ENCODE measurements at places on chromosomes 4 and X.

DNA sequence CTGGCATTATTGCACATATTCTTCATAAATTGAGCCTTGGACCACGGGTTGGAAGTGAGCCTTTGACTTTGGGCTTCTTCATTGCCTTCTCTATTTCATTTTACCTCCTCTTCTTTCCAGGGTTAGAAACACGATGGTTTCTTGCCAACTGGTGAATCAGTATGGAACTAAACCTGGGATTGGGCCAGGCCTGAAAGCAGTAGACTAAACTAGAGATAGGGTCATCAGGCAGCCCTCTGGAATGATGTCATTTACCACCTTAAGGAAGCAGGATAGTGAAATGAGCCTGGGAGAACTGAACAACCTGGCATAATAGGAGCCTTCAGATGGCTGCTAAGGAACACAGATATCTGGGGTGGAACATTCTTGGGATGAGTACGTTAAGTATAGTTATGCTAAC, 67.5 kb upstream of the ATP8A1 start:
- DNase-seq: no peak

GRCh38 chrX:108412783-108413182, 25.4 kb downstream of the COL4A6 start:
- no peak for DNase-seq

DNA sequence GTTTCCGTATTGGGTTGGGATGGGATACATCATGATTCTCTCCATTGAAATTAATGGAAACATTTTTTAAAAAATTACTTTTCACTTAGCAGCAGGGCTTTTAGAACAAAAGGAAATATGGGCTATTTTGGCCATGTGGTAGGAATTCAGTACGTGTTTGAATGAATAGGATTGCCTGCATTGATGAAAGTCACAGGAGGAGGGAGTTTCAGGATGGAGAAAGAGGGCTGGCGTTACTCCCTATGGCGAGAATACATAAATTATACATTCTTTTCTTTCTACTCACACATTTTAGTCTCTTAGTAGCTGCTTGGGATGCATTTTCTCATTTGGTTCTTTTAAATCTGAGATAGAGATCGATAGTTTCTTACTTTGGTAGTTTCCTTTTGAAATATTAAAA, 100.3 kb upstream of the PDHA1 start:
- DNase-seq: no peak

- no peak for DNase-seq
Observed at GRCh38 chrX:49037883-49038475, 5.2 kb downstream of the TFE3 start.

GRCh38 chr4:115418635-115419396, 305.4 kb upstream of the NDST4 start:
- no peak for DNase-seq

GRCh38 chr4:169147191-169147590, 123.6 kb downstream of the SH3RF1 start:
- DNase-seq: no peak

DNA sequence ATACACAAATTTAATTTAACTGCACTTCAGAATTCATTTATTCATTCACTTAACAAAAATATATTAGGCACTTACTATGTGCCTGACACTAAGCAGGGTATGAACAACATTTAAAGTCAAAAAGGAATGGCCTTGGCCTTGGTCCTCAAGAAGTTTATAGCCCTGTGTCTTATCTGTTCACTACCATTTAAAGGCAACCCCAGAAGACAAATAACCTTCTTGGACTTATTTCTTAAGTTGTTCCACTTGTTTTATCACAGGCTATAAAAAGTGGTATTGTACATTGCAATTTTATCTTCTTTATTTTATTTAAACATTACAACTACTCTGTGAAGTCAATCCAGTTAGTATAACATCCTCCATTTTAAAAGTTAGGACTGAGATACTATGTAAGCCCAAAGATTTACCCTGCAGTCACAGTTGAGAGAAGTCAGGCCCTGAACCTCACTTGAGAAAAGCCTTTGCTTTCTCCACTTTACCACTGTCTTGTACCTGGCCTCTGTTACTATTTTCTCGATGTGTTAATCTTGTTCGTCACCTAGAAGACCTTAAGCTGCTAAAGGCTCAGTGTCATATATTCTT, 305.6 kb upstream of the DIPK2B start:
- no peak for DNase-seq

- no peak for DNase-seq
Observed at GRCh38 chr4:81631958-81632441, 160.3 kb upstream of the RASGEF1B start.

DNA sequence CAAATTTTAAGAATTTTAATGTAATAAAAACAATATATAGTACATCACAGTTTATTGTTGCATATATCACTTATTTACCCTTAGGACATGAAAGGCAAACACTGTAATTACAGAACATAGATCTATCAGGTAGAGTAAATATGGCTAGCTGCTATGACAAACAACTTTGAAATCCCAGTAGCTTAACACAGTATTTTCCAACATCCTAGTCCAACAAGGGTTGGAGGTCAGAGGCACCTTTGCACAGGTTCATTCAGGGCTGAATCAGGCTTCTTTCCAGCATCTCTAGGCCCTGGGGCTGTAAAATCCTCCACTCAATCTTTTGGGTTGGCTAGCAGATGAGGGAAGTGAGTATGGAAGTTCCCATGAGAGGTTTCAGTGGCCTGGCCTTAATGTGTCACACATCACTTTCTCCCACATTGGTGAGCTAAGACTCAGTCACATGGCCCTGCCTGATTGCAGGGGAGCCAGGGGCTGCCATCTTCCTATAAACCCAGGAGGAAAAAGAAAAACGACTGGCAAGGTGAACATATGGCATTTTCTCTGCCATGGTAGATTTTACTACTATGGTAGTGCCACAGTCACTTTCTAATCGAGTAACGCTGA, 32.9 kb downstream of the HERC6 start:
- DNase-seq: no peak

DNA sequence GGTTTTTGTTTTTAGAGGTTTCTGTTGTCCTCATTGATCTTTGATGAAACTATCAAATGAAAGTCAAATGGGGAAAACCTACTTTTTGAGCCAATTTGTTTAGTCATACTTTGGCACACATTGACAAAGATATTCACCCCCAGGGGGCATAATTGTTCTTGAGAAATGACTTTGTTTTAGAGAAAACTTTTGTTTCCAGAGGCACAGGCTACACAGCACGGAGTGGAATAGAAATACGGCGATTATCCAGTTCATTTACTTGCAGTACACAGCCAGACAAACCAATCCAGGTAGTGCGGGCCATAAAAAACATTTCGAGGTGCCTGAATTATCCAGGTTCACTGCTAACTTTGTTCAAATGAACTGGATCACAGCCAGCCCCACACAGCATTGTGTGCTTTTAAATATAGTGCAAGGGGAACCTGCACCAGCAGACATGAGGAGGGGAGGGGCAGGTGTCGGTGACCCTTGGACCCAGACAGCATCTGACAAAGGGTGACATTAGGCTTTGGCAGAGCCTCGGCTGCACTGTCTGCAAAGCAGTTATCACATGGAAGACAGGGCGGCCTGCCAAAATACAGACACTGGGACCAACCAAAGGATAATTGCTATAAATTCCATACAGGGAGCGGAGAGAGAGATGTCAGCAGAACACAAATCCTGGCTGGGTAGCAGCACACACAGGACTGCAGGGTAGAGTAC, 179.6 kb upstream of the NOCT start:
- no peak for DNase-seq

GRCh38 chr4:79232540-79232939, 93.3 kb downstream of the NAA11 start:
- no peak for DNase-seq

- DNase-seq: no peak
Observed at GRCh38 chr4:61619528-61619927, 419.4 kb downstream of the ADGRL3 start.

- DNase-seq: no peak
Observed at GRCh38 chr4:163536091-163536490, 41.6 kb downstream of the TMA16 start.

GRCh38 chr4:69057620-69058409, 38.5 kb upstream of the UGT2B7 start:
- no peak for DNase-seq

GRCh38 chr4:31557437-31557836, 837.3 kb downstream of the PCDH7 start:
- DNase-seq: no peak

DNA sequence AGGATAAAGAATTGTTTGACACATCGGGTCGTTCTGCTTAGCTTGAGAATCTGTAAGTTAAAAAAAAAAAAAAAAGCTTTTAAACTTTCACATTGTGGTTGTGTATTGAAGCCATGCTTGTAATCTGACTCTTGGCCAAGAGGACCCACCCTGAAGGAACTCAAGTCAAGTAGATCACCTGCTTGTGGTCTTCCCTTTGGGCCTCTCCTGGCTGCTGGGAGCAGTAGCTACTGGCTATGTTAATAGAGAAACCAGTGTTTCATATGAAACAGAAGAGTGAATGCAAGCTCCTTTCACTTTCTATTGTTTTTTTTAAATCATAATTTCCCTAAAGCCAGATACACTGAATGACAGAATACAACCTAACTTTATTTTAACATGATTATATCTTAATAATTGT, 402.4 kb upstream of the NDST4 start:
- DNase-seq: no peak

GRCh38 chr4:144723471-144723870, 77.5 kb downstream of the HHIP start:
- DNase-seq: no peak

- no peak for DNase-seq
Observed at GRCh38 chrX:73289039-73289438, 74.4 kb upstream of the NAP1L2 start.

DNA sequence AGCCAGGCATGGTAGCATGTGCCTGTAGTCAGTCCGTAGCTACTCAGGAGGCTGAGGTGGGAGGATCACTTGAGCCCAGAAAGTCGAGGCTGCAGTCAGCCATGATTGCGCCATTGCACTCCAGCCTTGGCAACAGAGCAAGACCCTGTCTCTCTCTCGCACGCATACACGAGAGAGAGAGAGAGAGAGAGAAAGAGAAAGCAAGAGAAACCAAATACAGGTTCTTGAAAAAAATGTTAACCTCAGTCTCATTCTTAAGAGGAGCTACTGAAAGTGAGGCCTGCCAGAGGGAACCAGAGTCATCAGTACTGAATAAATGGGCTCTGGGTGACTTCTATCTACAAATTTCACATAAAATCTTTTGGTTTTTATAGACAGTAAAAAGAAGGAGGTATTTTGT, 42.9 kb downstream of the KIAA0232 start:
- DNase-seq: no peak

GRCh38 chr4:177557416-177557815, 115.2 kb upstream of the AGA start:
- DNase-seq: no peak

DNA sequence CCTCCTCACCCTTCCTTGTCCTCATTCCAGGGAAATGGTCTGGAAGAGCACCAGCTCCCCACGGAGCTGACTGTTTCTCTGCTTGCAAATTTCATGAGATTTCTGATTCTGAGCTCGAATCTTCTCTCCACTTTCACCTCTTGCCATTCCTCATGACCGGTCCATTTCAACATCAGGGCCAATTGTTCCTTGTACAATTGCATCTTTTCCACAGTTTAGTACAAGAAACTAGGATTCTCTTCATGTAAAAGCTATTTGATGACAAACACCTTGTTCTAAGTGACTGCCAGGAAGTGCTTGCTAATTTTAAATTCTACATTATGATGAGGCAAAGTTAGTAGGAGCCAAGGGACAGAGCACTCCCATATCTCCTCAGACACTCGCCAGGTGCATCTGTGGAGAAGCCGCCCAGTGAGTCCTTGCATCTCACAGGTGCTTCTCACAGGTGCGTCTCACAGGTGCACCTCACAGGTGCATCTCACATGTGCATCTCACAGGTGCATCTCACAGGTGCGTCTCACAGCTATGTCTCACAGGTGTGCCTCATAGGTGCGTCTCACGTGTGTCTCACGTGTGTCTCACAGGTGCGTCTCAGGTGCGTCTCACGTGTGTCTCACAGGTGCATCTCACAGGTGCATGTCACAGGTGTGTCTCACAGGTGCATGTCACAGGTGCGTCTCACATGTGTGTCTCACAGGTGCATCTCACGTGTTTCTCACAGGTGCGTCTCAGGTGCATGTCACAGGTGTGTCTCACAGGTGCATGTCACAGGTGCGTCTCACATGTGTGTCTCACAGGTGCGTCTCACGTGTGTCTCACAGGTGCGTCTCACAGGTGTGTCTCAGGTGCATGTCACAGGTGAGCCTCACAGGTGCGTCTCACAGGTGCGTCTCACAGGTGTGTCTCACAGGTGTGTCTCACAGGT, 3.0 kb upstream of the PDE6B start:
- no peak for DNase-seq

- DNase-seq: no peak
Observed at GRCh38 chr4:37726666-37727065, 40.5 kb upstream of the RELL1 start.

- no peak for DNase-seq
Observed at GRCh38 chr4:40183615-40184411, 13.0 kb upstream of the RHOH start.

GRCh38 chr4:183344523-183345255, 22.5 kb upstream of the CLDN24 start:
- DNase-seq: no peak

DNA sequence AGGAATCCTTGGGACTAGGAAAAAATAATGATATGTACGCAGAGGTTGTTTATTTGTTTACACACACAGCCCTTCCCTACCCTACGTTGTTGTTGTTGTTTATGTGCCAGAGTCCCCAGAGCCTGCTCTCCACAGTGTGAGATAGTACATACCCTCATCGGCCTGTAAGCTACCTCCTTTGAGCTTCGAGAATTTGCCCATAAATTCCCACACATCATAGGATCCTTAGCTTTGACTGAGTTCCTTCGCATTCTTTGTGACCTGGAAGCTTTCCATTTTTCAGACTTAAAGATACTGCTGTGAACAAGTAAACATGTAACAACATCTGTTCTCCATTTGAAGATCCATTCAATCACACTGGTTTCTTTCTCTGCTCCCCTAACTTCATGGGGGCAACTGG, 114.5 kb downstream of the IRF2 start:
- no peak for DNase-seq

DNA sequence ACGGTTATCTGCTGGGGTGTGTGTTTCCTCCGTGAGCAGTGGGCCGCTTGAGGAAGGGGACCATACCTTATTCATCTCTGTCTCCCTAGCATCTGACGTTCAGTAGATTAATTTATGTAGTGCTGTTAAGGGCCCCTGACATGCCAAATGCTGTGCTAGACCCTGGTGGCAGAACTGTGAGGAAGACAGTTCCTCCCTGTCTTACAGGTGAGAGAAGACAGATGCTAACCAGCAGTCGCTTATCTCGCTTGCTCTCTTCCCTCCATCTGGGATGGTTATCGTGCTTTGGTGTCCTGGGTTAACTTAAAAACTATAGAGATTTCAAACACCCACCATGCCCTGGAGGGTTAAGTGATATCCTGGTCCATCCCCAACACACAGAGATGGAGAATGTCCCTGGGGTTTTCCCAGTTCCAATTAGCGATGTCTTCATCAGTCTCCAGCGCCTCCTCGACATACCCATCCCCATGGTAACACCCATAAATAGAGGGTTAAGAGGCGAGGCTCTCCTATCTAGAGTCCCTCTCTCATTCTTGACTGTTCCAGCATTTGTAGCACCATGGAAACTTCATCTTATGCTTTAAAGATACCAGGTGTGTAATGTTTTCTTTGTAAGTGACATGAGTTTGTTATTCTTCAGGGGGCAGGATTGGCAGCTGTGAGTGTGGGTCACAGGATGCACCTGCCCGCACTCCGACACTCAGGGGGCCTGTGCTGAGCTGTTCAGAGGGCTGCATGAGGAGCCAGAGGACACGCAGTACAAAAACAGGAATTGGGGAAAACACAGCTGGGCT, 135.2 kb downstream of the STK32B start:
- DNase-seq: no peak
